ENCODE measurements at places on chromosomes 1 and 21. TPM values are rescaled to one million over a fixed set of nuclear protein-coding genes. Genes with fewer than 3 reads are reported as not detected.

The CAPN8 gene
- 0.27 TPM for total RNA-seq

The GRIK1 gene
- 0.76 TPM for total RNA-seq

The CORT gene
- not detected for total RNA-seq

The SLC6A17 gene
- total RNA-seq = 5.1 TPM

The MMP23B gene
- total RNA-seq = 2.1 TPM

Data from lower leg skin (tissue), 4 donors.